ENCODE measurements at places on chromosomes 2 and 18.

DNA sequence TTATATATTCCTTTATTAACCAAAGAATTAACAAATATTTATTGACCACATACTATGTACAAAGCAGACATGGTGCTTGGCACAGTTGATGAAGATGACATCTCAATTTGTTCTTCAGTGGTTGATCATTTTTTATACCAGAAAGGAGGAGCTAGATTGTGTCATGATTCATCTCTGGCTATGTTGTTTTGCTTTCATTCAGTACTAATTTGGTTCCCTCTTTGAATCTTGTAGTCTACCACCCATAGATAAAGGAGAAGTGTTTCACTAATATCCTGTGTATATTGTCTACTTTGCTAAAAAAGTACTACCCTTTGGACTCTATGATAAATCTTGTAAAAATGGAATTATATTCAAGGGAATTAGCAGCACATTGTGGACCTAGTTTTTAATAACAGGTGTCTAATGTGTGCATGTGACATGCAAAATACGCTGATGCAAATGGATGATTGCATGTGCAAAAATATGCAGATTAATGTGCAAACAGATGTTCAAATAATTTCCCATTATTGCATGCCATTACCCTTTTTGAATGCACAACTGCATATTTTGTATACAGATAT, 313.2 kb upstream of the ZEB2 start:
- DNase-seq, result no peak

- no peak for DNase-seq
These were observed 406.0 kb upstream of the POU3F3 start for GRCh38 chr2:104447831-104448434.

GRCh38 chr2:52668724-52669123, 1098.9 kb upstream of the CHAC2 start:
- DNase-seq, result no peak

- no peak for DNase-seq
These were observed 62.9 kb downstream of the AFTPH start for GRCh38 chr2:64586883-64587481.

DNA sequence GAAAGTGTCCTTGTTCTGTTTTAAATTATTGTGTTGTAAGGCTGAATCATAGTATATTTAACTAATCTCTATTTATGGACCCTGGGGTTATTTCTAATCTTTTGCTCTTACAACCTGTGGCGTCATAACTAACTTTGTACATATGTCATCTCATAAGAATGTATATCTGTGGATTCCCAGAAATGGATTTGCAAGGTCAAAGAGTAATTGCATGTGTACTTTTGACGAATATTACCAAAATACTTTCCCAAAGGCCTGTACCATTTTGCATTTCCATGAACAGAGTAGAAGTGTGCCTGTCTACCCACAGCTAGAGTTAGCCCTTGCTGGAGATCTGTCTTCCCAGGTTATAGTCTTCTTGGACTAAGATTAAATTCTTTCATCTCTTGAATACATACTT, 42.8 kb downstream of the SEMA4F start:
- no peak for DNase-seq

DNA sequence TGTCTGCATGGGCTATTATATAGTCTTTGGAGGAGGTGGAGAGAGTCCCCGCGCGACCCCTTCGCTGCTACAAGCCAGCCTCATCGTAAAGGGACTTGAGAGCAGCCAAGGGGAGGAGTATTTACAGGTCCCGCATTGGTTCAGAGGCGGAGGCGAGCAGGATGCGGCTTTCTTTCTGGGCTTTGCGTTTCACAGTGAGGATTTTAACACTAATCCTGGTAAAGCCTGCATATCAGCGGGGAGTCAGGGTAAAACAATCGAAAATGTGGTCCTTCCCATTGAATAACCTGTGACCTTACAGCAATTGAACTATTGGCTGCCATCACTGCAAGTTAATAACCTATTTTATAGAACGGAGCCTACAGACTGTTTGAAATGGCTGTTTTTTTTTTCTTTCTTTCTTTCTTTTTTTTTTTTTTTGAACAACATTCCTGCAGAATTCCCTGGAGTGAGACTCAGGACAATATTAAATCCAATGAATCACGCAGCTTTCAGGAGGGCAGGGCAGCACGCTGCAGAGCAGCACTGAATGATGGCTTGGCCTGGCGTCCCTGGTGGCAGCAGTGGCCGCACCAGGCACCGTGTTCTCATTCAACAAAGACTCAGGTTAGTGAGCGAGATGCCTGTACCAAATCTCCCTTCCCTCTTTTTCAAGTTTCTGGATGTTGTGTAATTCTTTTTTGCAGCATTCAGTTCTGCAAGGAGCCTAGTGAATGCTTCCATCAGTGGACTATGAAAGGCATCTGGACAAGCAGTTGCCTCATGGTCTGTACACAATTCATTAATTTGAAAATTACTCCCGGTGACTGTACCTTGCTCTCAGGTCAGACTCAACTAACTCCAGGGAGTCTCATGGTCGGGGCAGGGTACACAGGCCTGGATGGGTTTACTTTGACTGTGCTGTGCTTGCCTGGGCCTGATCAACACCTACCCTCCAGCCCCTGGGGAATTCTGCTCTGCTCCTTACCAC, 19.8 kb downstream of the SMIM21 start:
- DNase-seq, result no peak

DNA sequence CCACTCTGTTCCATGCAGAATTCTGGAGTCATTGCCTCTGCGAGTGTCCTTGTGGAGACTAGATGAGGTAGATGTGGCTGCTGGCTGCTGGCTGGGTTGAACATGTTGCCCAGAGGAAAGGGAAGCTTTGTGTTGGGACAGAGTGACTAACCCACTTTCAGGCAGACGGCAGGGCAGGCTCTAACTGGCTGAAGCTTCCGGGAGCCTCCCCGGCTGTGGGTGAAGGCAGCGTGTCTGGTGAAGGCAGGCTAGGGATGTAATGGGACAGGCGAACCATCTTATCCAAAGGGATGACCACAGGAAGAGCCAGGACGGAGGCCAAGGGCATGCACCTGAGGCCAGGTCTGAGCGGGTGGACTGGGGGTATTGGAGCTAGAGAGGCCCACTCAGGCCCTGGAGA, 16.0 kb downstream of the ASPRV1 start:
- no peak for DNase-seq

GRCh38 chr18:6836331-6836730, 106.8 kb downstream of the ARHGAP28 start:
- DNase-seq, result no peak

DNA sequence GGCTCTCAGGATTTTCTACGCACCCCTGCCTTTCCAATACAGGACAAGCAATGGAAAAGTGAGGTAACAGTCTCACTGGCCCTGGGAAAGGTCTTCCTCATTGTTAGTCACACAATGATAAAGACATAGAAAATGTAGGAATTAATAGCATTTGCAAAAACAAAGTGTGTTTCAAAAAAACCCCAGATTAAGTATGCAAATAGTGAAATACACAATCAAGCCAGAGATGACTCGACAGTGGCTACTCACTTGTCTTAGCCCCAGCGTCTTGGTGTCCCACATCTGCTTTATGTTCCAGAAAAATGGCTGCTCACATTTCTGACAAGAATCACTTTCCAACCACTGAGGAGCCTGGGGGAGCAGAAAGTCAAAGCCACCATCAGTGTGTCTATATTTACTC, 47.0 kb upstream of the AP1S3 start:
- DNase-seq, result no peak

GRCh38 chr18:58605027-58606020, 23.6 kb downstream of the ALPK2 start:
- no peak for DNase-seq

DNA sequence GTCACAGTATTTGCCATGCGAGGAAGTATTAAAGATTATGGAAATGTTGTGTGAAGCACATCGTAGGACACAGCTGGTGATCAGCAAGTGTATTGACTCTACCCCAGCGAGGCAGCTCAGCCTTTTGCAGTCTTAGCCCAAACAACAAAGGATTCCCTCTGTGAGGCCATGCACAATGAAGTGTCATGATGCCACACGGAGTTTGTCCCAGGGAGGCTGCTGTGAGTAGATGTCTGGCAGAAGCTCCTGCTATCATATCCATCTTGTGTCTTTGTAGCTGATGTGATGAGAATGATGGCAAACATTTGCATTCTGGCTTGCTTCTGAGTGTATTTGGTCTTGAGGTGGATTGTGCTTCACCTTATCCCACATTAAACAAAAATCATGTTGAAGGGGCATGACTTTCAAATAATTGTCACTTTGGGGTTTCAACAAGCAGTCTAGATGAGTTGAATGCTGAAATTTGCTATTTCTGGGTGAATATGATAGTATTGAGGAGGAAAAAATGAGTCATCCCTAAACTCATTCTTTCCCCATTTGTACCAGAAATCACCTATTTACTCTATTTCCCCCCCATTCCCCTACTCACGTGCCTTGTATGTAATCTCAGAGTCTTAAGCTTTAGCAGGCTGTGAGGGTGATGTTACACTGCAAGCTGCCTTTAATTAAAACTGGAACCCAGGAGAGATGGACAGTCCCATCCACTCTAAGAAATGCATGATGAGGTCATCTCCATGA, 273.5 kb downstream of the RNF144A start:
- no peak for DNase-seq

- no peak for DNase-seq
These were observed 62.9 kb downstream of the POMC start for GRCh38 chr2:25105336-25106085.

GRCh38 chr2:14140009-14140550, 492.4 kb upstream of the LRATD1 start:
- DNase-seq, result no peak

DNA sequence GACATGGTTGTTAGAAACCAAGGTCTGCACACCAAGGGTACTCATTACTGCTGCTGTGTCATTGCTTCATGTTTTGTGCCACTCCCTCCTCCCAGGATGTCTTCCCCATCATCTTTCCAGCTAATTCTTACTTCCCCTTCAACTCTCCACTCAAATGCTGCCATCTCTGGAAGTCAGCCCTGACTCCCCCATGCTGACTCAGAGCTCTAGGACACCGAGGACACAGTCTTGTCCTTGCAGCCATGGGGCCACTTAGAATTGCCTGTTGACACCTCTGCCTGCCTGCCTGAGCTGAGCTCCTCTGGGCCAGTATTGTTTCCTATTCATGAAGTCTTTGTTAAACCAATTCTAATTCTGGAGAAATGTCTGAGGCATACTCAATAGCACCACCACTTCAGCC, 100.2 kb downstream of the GYPC start:
- no peak for DNase-seq

DNA sequence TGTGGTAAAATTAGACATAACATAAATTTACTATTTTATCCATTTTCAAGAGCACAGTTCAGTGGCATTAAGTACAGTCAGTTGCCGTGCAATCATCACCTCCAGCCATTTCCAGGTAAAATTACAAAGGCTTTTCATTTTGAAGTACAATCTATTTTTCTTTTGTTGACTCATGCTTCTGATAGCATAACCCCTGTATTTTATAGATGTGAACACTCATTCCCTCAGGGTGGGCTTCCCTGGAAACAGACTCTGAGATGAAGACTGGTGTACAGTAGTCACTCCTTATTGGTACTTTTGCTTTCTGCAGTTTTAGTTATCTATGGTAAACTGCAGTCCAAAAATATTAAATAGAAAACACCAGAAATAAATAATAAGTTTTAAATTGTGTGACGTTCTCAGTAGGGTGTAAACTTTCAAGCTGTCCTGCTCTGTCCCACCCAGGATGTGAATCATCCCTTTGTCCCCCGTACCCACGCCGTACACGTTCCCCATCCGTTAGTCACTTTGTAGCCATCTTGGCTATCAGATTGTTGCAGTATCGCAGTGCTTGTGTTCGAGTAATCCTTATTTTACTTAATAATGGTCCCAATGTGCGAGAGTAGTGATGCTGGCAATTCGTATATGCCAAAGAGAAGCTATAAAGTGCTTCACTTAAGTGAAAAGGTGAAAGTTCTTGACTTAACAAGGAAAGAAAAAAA, 41.1 kb upstream of the NAB1 start:
- DNase-seq, result no peak

DNA sequence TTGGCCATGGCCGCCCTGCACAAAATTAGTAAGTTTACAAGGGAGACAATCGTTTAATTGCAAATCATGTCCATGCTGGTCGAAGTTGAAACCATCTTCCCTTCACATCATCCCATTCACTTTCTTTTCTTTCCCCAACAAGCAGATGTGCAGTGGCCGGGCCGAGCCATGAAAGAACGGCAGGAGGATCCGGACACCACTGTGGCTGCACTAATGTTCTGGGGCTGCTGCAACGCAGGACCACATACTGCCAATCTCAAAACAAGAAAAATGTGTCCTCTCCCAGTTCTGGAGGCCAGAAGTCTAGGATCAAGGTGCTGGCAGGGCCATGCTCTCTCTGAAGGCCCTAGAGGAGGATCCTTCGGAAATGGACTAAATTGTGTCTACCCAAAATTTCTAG, 227.4 kb upstream of the MYT1L start:
- DNase-seq, result no peak

DNA sequence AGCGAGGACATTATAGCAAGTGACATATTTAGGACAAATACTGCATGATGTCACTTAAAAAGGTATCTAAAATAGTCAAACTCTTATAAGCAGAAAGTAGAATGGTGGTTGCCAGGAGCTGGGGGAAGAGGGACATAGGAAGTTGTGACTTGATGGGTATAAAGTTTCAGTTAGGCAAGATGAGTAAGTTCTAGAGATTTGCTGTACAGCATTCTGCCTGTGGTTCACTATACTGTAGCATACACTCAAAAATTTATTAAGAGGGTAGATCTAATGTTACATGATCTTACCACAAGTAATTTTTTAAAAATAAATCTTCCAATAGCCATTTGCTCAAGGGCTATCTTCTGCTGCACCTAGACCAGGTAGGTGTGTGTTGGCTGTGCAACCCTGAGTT, 78.1 kb upstream of the NPAS2 start:
- DNase-seq, result no peak

- DNase-seq, result no peak
These were observed 267.9 kb upstream of the TNP1 start for GRCh38 chr2:217127744-217128143.

- DNase-seq, result no peak
These were observed 119.0 kb downstream of the PMAIP1 start for GRCh38 chr18:60018618-60019462.

DNA sequence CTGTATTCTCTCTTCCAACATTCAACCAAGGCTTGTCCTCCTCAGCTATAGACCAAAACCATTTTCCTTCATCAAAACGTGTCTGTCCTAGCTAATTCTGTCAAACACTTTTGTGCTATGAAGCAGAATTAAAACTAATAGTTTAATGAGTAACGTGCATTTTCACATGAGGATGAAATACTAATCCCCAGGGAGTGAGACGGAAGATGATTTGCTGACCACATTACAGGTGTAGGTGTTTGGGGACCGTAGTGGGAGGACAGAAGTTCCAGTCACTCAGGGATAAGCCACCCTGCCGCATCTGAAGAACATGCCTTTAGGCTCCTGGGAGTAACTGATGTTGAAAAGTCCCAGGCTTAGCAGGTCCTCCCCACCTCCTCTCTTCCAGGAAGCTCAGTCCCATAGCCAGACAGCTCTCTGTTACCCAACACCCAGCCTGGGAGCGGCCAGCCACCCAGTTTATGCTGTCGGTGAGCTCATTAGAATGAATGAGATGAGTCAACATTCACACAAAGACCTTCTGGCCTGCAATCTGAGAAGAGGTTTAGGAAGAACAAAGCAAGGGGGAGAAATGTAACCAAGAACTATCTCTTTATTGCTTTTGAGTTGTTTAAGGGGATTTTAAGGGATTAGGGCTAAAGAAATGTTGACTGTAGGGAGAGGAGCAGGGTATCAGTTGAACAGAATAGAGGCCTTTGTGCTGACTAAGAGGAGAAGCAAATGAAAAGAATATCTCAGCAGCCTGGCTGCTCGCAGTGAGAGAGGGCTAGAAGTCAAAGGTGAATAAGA, 122.5 kb downstream of the FOXI3 start:
- DNase-seq, result no peak

GRCh38 chr2:10183146-10183675, 60.7 kb downstream of the RRM2 start:
- DNase-seq, result no peak

GRCh38 chr2:204264621-204265140, 280.6 kb upstream of the PARD3B start:
- DNase-seq, result no peak
